ENCODE measurements at places on chromosomes 7 and 10. TPM values are rescaled to one million over a fixed set of nuclear protein-coding genes. Genes with fewer than 3 reads are reported as not detected.

DNA sequence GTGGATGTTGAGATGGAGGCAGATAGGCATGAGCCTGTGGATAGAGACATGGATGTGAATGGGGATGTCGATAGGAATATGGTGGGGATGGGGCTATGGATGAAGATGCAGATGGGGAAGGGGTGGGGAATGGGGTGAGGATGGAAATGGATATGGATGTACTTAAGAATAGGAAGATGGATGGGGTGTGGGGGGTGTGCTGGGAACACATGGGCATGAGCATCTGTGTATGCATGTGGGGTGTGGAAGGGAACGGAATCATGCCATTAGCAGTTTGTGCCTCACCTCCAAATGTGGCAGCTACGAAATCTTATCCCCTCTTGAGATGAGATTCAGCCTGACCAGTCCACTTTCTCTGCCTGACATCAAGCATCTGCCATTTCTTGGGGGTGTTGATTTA lies 359.5 kb upstream of the MGMT start:
- no peaks in the 10 kb centered on the region for H3K36me3 ChIP-seq
- H3K4me3 ChIP-seq: no peak overlapping the region
- H3K4me1 ChIP-seq: no peaks in the 10 kb centered on the region
- DNase-seq: no peak
- H3K27me3 ChIP-seq: no peaks in the 10 kb centered on the region

- H3K36me3 ChIP-seq: no peaks in the 10 kb centered on the region
- H3K4me1 ChIP-seq: no peaks in the 10 kb centered on the region
- no peak overlapping the region for H3K27ac ChIP-seq
- peak; percentile 53 for DNase-seq
These were observed 70.2 kb downstream of the PRTFDC1 start for GRCh38 chr10:24882047-24882698.

- DNase-seq: no peak
- H3K4me1 ChIP-seq: no peaks in the 10 kb centered on the region
- H3K27me3 ChIP-seq: no peaks in the 10 kb centered on the region
- no peaks in the 10 kb centered on the region for H3K36me3 ChIP-seq
These were observed 163.8 kb upstream of the PRSS1 start for GRCh38 chr7:142585425-142585824.

The SSMEM1 gene
- total RNA-seq: not detected

The MOGAT3 gene
- 1.7 TPM for total RNA-seq

DNA sequence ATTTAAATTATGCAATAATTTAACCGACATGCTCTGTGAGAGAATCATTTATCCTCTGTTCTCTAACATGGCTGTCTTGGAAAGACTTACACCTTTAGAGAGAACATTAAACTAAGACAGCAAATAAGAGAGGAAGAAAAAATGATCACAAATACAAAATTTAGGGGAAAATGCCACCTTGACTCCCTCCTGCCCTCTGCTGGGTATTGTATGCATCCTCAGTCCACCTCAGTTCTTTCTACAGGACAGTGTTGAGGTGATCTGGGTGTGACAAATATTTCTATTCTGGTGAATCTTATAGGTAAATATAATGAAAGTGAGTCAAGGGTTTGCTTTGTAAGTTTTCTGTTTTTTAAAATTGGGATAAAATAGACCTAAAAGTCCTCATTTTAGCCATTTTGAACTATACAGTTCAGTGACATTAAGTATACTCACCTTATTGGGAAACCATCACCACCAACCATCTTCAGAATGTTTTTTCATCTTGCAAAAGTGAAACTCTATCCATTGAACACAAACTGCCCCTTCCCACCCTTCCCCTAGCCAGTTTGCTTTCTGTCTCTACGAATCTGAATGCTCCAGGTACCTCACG lies 61.5 kb upstream of the ELMO1 start:
- no peak for DNase-seq
- H3K27ac ChIP-seq: no peak overlapping the region
- H3K4me1 ChIP-seq: no peaks in the 10 kb centered on the region
- H3K36me3 ChIP-seq: no peaks in the 10 kb centered on the region

The CYREN gene
- 31.6 TPM for total RNA-seq

- H3K36me3 ChIP-seq: no peaks in the 10 kb centered on the region
- H3K4me1 ChIP-seq: no peaks in the 10 kb centered on the region
- H3K27ac ChIP-seq: no peak overlapping the region
- H3K4me3 ChIP-seq: no peak overlapping the region
- DNase-seq: no peak
These were observed 95.3 kb downstream of the HERPUD2 start for GRCh38 chr7:35599645-35600044.

DNA sequence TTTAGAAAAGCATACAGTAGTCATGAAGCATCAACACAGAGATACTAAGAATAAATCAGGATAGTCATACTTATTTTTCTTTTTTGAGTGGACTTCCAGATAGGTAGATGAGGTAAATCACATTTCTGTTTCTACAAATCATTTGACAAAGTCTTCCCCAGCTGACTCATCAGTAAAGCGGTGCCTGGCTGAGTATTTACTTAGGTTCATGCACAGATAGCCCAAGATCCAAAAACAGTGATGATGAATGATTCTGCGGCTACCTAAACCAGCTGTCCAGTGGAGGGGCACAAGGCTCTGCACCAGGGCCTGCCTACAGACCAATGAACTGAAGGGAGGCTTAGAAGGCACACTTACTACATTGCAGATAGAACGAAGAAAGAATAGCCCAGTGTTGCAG lies 113.1 kb downstream of the PARP12 start:
- no peak for DNase-seq
- no peaks in the 10 kb centered on the region for H3K36me3 ChIP-seq
- no peaks in the 10 kb centered on the region for H3K27me3 ChIP-seq
- no peaks in the 10 kb centered on the region for H3K4me1 ChIP-seq
- H3K4me3 ChIP-seq: no peak overlapping the region

- H3K27ac ChIP-seq: no peak overlapping the region
- H3K4me1 ChIP-seq: no peaks in the 10 kb centered on the region
- DNase-seq: no peak
- no peaks in the 10 kb centered on the region for H3K27me3 ChIP-seq
- H3K4me3 ChIP-seq: no peak overlapping the region
These were observed 118.0 kb upstream of the SEMA3C start for GRCh38 chr7:81036871-81037270.

DNA sequence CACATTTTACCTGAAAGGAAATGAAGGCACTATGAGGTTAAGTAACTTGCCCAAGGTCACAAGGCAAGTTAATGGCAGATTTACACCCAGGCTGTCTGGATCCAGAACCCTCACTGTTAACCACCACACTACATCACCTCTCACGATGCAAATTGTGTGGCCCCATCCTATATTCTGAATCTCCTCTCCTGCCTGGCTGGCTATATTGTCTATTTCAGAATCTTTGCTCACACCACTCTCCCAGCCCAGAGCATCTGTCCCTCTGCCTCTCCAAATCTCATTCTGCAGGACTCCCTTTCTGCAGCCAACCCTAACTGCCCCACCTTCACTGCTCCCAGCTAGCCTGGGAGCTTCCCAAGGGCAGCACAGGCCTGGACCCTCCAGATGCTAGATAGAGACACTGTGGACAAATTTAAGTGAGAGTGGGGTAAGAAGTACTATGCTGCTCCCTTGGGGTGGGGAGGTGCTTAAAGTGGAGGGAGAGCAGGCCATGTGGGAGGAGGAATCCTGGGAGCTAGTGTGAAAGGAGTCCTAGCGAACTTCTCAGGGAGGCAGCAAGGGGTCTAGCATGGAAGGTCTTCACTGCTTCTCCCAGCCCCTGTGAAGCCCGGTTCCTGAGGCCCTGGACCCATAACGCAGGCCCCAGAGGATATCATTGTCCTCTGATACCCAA lies 786 bp downstream of the CUEDC2 start:
- H3K4me1 ChIP-seq: peaks cover 24% of the 10 kb centered on the region
- H3K27me3 ChIP-seq: peaks cover 32% of the 10 kb centered on the region
- no peaks in the 10 kb centered on the region for H3K36me3 ChIP-seq
- peak overlapping the region; percentile 83 for H3K4me3 ChIP-seq
- peak overlapping the region; percentile 88 for H3K27ac ChIP-seq

The FAM13C gene
- 0.89 TPM for total RNA-seq

DNA sequence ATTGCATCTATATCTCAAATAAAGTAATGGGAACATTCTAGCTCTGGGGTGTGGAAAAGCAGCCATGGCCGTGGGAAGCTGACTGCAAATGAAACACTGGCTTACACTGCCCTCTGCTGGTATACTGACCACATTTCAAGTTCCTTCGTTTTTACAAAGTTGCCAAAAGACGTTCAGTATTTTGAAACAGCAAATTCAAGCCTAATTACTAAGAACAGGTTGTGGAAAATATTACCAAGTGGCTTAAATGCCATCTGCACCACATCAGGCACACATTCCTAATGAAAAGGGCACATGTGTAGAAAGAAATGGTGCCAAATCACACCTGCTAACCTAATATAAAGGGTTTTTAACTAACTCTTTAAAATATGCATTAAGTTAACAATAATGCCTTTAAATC lies 83.9 kb downstream of the JAZF1 start:
- peak; percentile 49 for DNase-seq
- H3K27me3 ChIP-seq: no peaks in the 10 kb centered on the region
- H3K4me3 ChIP-seq: no peak overlapping the region
- H3K36me3 ChIP-seq: no peaks in the 10 kb centered on the region
- H3K4me1 ChIP-seq: peaks cover 30% of the 10 kb centered on the region

- no peaks in the 10 kb centered on the region for H3K4me1 ChIP-seq
- H3K27ac ChIP-seq: no peak overlapping the region
- no peak overlapping the region for H3K4me3 ChIP-seq
- H3K36me3 ChIP-seq: no peaks in the 10 kb centered on the region
- H3K27me3 ChIP-seq: no peaks in the 10 kb centered on the region
- DNase-seq: no peak
These were observed 43.9 kb upstream of the C1QL3 start for GRCh38 chr10:16565604-16566003.

The BAIAP2L1 gene
- total RNA-seq: 62.9 TPM

GRCh38 chr7:8389593-8390261 lies 43.7 kb upstream of the NXPH1 start:
- H3K36me3 ChIP-seq: no peaks in the 10 kb centered on the region
- no peaks in the 10 kb centered on the region for H3K27me3 ChIP-seq
- DNase-seq: no peak
- peaks cover 8% of the 10 kb centered on the region for H3K4me1 ChIP-seq
- H3K4me3 ChIP-seq: no peak overlapping the region

DNA sequence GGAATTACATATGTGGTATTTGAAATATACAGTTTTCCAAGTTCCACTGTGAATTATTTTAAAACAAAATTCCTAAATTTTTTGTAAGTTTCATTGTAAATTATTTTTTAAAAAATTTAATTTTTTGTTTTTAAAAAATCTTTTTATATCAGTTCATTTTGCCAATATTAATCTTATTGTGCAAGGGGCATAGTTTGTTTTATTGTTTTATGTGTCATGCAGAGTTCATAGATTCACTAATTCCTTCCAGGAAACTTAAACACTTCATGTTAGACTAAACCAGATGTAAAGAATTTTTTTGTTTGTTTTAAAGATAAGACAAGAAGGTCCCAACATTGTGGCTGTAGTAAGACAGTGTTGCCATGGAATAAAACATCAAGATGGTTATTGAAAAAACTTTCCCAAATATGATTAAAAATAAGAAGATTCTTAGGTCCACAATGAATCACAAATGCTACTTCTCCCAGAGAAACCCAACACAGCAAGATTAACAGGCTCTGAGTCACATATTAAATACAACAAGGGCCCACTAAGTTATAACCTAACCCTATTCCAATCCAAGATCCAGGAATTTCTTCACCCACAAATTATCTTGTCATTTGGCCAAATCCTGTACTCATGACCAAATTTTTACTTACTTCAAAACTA lies 464.7 kb upstream of the IGFBP3 start:
- no peak overlapping the region for H3K27ac ChIP-seq
- DNase-seq: no peak
- H3K4me1 ChIP-seq: no peaks in the 10 kb centered on the region
- H3K27me3 ChIP-seq: no peaks in the 10 kb centered on the region
- H3K36me3 ChIP-seq: no peaks in the 10 kb centered on the region
- H3K4me3 ChIP-seq: no peak overlapping the region

DNA sequence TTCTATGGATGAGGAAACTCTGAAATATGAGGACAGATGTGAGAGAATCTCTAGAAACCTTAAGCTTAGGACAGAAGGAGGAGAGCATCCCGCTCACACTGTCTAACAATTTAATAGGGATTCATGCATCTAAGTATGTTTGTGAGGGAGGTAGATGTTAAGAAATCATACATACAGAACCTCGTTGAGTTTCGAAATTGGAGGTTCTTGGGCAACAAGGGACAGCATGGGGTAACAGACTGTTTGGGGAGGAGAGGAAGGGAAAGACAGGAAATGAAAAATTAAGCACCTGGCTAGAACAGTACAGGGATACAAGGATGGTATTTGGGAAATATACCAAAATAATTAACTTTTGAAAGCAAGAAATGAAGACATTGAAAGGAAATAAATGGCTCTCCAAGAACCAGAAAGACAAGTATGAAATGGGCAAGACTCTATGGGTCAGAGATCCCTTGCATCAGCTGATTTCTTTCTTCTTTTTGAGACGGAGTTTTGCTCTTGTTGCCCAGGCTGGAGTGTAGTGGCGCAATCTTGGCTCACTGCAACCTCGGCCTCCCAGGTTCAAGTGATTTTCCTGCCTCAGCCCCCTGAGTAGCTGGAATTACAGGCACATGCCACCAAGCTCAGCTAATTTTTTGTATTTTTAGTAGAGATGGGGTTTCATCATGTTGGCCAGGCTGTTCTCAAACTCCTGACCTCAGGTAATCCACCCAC lies 207.9 kb downstream of the CTNNA3 start:
- H3K27ac ChIP-seq: no peak overlapping the region
- no peaks in the 10 kb centered on the region for H3K27me3 ChIP-seq
- no peaks in the 10 kb centered on the region for H3K4me1 ChIP-seq
- H3K4me3 ChIP-seq: no peak overlapping the region

DNA sequence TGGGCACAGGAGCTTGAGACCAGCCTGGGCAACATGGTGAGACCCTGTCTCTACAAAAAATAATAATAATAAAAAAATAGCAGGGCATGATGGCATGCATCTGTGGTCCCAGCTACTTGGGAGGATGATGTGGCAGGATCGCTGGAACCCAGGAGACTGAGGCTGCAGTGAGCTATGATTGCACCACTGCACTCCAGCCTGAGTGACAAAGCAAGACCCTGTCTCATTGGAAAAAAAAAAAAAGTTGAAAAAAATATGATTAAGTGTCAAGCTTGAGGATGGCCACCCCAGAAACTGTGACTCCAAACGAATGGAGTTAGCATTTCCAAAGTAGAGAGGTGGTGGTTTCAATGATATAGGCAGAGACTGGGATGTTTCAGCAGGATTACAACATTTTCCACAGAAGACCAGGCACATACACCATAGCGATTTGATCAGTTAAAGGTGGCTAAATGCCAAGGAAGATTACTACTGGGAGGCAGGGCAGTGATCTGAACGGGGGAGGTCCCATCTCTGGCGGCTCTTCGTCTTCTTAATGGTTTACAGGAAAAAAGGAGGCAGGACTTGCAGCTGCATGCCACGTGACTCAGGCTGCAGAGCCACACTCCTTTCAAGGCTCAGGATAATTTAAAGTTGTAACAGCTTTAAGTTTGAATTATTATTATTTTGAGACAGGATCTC lies 250.6 kb upstream of the GALNT17 start:
- H3K4me3 ChIP-seq: no peak overlapping the region
- H3K27ac ChIP-seq: no peak overlapping the region
- DNase-seq: peak; percentile 59
- H3K4me1 ChIP-seq: no peaks in the 10 kb centered on the region
- H3K27me3 ChIP-seq: no peaks in the 10 kb centered on the region
- H3K36me3 ChIP-seq: no peaks in the 10 kb centered on the region

- DNase-seq: no peak
- no peaks in the 10 kb centered on the region for H3K4me1 ChIP-seq
- H3K27me3 ChIP-seq: no peaks in the 10 kb centered on the region
- no peak overlapping the region for H3K27ac ChIP-seq
- H3K4me3 ChIP-seq: no peak overlapping the region
These were observed 110.6 kb downstream of the OAT start for GRCh38 chr10:124308056-124308645.

The PHF14 gene
- 70.0 TPM for total RNA-seq

All from stomach (tissue), 19 donors.